ENCODE measurements at places on chromosomes 5 and 9. TPM values are rescaled to one million over a fixed set of nuclear protein-coding genes. Genes with fewer than 3 reads are reported as not detected.

GRCh38 chr5:51099173-51099853 lies 283.9 kb upstream of the ISL1 start:
- no peaks in the 10 kb centered on the region for H3K36me3 ChIP-seq
- no peak overlapping the region for H3K4me3 ChIP-seq
- H3K27ac ChIP-seq, result no peak overlapping the region
- H3K4me1 ChIP-seq, result no peaks in the 10 kb centered on the region
- no peak for DNase-seq
- H3K27me3 ChIP-seq, result no peaks in the 10 kb centered on the region

DNA sequence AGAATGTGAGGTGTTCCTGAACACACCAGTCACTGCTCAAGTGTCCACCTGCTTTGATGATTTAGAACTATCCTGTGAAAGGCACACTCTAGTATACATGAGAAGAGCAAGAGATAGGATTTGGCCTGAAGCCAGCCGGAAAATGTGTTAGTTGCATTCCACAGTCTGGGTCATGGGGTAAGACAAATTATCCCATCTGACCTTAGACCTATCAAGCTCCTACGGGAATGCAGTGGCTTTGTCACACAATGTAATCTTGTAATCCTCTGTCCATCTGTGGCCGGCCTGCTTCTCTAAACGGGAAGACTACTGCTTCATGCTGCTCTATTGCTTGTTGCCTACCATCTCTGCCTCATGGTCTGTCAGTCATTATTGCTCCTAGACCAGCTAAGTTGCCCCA lies 92.4 kb upstream of the PRRC1 start:
- H3K4me1 ChIP-seq, result peaks cover 9% of the 10 kb centered on the region
- DNase-seq, result no peak
- H3K27me3 ChIP-seq, result no peaks in the 10 kb centered on the region
- no peaks in the 10 kb centered on the region for H3K36me3 ChIP-seq
- no peak overlapping the region for H3K4me3 ChIP-seq

DNA sequence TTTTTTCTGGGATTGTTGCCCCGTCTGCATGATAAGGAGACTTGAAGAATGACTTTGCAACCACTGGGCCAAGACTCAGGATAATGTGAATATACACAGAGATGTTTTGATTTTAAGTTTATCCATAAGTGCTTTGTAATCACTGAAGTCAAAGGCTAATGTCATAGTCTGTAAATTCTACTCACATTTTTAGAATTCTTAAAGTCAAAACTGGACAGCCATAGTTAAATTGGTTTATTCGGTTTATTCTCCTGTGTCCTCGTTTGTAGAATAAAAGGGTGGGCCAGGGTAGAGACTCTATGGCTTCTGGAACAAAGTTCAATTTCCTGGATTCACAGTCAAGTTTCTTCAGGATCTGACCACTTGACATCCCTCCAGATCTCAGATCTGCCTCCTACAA lies 327.7 kb upstream of the TNC start:
- no peak overlapping the region for H3K27ac ChIP-seq
- H3K4me1 ChIP-seq, result no peaks in the 10 kb centered on the region
- no peaks in the 10 kb centered on the region for H3K36me3 ChIP-seq
- DNase-seq, result peak; percentile 53
- no peaks in the 10 kb centered on the region for H3K27me3 ChIP-seq

The FAM200C gene
- 7.2 TPM for total RNA-seq

The LIX1 gene
- not detected for total RNA-seq
